Activated CD4-positive, alpha-beta T cell treated with anti-CD3 and anti-CD28 coated beads, Interleukin-2, amount 10 ng/mL, durations not matched to agents 7 days and 5 days (primary cell): ENCODE measurements at places on chromosomes 1 and 21. TPM values are rescaled to one million over a fixed set of nuclear protein-coding genes. Genes with fewer than 3 reads are reported as not detected.

The CSF3R gene
- 0.32 TPM for total RNA-seq

The BARHL2 gene
- not detected for total RNA-seq

The DNASE2B gene
- total RNA-seq: not detected

DNA sequence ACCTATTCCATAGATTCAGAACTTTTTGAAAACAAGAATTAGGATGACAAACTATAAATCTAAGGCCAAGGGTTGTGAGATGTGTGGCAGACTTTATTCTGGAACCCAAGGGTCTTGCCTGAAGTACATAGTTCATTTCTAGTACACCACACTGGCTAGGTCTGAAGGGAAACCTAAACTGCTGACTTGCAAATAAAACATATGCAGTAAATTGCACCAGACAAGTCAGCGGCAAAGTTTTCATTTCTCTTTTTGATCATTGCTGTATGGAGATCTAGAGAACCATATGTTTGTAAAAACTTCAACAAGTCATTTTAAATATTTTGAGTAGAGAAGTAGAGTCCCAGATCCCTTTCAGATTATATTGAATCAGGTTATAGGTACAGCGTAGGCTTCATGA is 43.9 kb downstream of the TNFSF4 start:
- H3K4me3 ChIP-seq: no peak overlapping the region
- no peak for DNase-seq
- no peaks in the 10 kb centered on the region for H3K36me3 ChIP-seq

GRCh38 chr1:229031481-229032341 is 239.2 kb upstream of the RAB4A start:
- peaks cover 3% of the 10 kb centered on the region for H3K27me3 ChIP-seq
- H3K36me3 ChIP-seq: no peaks in the 10 kb centered on the region
- H3K27ac ChIP-seq: no peak overlapping the region
- peaks cover 52% of the 10 kb centered on the region for H3K4me1 ChIP-seq
- H3K4me3 ChIP-seq: no peak overlapping the region

GRCh38 chr1:67604778-67605177 is 80.2 kb upstream of the GADD45A start:
- H3K27ac ChIP-seq: no peak overlapping the region
- H3K36me3 ChIP-seq: no peaks in the 10 kb centered on the region
- H3K4me1 ChIP-seq: peaks cover 3% of the 10 kb centered on the region
- DNase-seq: no peak
- H3K27me3 ChIP-seq: peaks cover 5% of the 10 kb centered on the region
- no peak overlapping the region for H3K4me3 ChIP-seq

DNA sequence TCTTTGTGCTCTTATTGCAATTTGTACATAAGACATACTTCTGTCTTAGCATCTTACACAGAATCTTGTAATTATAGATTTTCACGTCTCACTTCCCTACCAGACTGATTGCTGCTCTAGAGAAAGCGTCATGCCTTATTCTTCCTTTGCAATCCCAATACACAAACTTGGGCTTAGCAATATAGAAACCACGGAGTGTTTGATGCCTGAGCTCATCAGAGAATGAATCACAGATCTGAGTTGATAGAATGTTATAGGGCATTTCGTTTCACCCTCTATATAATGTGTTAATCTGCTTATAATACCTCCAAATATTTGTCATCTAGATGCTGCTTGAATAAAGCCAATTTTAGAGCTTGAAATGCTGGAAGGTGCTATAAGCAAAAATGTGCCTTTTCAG is 6.6 kb downstream of the FMO1 start:
- no peaks in the 10 kb centered on the region for H3K36me3 ChIP-seq
- H3K27ac ChIP-seq: no peak overlapping the region
- peaks cover 10% of the 10 kb centered on the region for H3K4me1 ChIP-seq
- H3K4me3 ChIP-seq: no peak overlapping the region
- H3K27me3 ChIP-seq: peaks cover 29% of the 10 kb centered on the region

DNA sequence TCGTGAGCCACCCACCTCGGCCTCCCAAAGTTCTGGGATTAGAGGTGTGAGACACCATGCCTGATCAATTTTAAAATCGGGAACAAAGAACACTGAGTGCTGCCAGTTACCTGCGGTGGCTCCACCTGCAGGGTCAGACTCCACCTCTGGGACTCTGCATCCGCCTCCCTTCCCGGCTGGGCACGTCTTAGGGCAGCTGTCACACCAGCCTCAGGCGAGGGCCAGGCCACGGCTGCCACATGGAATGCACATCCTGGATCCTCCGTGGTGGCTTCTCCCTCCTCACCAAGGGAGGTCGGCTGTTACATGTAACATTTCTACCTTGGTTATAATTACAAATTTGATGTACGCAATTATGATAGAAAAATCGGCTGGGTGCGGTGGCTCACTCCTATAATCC is 5.9 kb upstream of the MXRA8 start:
- no peaks in the 10 kb centered on the region for H3K36me3 ChIP-seq
- H3K4me1 ChIP-seq: peaks cover 15% of the 10 kb centered on the region
- no peak overlapping the region for H3K4me3 ChIP-seq
- peaks cover 12% of the 10 kb centered on the region for H3K27me3 ChIP-seq

DNA sequence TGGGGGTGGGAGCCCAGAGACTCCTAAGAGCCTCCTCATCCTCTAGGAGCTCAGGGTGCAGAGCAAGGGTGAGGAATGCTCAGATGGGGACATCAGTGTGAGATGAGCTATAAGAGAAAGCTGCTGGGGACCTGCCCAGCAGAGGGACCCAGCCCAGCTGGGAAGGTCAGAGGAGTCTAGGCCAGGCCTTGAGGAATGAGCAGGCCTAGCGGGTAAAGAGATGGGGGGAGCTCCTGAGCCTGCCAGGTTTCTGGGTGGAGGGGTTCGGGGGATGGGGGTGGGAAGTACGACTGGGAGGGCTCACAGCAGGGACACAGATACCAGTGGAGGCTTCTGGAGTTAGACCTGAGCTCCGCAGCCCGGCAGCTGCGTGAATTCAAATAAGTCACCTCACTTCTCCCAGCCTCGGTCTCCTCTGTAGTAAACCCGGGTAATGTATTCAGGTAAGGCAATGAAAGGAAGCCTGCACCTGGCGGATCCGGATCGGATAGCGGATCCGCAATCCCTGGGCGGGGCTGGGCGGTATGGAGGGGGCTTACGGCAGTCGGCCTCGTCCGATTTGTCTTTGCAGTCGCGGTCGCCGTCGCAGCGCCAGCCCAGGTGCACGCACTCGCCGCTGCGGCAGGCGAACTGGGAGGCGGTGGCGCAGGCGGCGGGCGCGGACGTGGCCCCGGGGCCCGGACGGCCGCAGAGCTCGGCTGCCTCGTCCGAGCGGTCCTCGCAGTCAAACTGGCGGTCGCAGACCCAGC is 38.0 kb upstream of the MAGOH start:
- no peak overlapping the region for H3K4me3 ChIP-seq
- H3K27ac ChIP-seq: no peak overlapping the region
- H3K27me3 ChIP-seq: no peaks in the 10 kb centered on the region

DNA sequence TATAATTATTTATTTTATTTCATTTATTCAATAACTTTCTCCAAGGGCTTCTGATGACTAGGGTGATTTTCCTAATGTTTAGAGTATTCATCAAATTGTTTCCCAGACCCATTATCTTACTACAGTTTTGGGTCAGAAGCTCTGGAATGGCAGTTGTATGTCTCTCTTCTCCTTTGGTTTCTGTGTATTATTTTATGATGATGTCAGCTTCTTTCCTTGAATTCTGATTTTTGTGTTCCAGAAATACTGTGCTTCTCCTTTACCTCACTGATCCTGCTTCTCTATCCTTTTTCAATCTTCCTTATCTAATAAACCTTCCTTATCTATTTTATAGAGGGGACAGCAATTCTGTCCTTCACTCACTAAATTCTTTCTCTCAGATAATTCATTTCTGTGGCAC is 48.8 kb downstream of the LRRC8B start:
- H3K4me1 ChIP-seq: peaks cover 3% of the 10 kb centered on the region
- H3K27me3 ChIP-seq: no peaks in the 10 kb centered on the region
- H3K4me3 ChIP-seq: no peak overlapping the region
- H3K27ac ChIP-seq: no peak overlapping the region

DNA sequence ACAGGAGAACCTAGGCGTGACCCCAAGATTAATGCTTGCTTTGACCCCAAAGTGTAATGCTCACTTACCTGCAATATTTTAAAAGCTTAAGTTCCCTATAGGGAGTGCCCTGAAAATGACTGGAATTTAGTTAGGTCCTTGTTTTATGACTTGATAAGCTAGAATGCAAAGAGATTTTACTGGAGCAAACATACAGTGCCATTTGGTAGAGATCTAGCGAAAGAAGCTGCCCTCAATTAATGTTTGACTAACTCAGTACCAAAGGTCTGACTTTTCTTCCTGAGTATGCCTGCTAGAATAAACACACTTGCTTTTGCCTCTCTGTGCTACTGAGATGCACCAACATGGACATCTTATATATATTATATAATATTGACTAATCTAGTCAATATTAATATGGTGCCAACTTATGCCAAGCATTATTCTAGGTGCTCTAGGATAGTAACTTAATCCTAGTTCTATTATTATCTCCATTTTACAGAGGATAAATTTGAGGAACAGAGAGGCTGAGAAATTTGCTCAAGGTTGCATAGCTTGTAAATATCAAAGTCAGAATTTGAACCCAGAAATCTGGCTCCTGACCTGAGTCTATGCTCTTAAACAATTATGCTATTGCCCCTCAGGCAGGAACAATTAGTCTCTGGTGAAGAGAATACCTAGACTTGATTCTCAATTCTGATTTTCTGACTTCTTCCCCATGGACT is 18.2 kb downstream of the S100A10 start:
- H3K4me1 ChIP-seq: peaks cover 25% of the 10 kb centered on the region
- peaks cover 5% of the 10 kb centered on the region for H3K27me3 ChIP-seq
- H3K36me3 ChIP-seq: peaks cover 20% of the 10 kb centered on the region
- no peak for DNase-seq
- H3K4me3 ChIP-seq: no peak overlapping the region
- no peak overlapping the region for H3K27ac ChIP-seq
